Stimulated activated CD8-positive, alpha-beta memory T cell treated with anti-CD3 and anti-CD28 coated beads, Interleukin-4, amount 100 ng/mL, for 1 hour (primary cell): ENCODE measurements at places on chromosomes 7 and 10.

DNA sequence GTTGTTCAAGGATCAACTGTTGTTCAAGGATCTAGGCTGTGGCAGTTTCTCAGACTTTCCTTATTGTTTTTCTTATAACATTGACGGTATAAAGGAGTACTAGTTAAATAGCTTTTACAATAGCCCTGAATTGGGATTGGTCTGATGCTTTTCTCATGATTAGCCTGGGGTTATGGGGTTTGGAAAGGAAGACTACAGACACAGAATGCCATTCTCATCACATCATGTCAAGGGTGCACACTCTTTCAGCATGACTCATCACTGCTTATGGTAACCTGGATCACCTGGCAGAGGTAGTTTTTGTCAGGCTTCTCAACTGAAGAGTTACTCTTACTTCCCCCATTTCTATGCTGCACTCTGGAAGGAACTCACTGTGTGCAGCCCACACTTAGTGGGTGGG lies 194.2 kb upstream of the NPSR1 start:
- no peak for DNase-seq

GRCh38 chr10:76218035-76218434 lies 786.6 kb downstream of the LRMDA start:
- DNase-seq = no peak

DNA sequence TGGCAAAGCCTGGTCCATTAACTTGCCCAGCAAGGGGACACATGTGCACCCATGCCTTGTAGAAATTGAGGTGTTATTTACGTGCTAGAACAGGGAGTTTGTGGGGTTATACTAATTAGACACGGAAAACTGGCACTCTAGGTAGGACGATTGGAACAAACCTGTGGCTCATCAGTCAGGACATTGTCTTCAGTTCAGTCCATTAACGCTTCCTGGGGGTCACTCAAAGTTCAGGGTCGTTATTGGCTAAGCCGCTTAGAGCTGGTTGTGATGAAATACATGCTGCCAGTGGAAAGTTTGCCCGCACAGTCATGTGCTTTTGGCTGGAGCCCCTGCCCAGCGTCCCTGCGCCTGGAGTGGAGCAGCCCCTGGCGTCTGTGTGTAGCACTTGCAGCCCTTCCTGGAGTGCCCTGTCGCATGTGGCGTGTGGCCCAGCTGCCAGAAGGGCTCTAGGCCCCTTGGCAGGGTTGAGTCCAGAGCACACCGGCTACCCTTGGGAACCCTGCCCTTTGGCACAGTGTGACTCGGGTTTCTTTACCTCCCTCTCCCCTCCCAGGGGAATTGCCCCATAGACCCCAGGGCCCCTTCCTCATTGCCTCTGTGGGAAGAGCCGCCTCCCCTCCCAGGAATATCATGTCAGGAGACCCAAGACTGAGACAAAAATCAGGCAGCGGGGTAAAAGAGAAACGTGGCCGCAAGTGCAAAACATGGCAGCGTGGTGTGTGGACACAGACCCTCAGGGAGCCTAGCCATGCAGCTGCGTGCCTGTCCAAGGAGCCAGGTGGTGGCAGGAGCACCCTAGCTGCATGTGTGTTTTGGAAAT lies 9.8 kb downstream of the ZNF775 start:
- no peak for DNase-seq

DNA sequence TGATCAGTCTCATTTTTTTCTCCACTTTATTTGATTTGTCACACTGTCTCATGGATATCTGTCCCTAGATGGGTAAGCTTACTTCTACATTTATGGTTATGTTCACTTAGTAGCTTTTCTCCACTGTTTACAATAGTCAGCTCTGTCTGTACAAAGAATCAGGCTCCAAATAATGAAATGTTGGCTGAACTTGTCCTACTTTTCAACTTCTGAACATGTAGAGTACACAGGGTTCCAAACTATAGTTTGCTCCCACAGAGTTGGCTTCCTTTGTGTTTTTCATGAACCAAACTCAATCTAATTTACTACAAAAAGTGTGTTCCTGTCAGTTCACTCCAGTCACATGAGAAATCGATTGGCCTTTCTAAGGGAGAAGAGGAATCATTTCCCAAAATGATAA lies 175.0 kb downstream of the CCDC71L start:
- DNase-seq = no peak

DNA sequence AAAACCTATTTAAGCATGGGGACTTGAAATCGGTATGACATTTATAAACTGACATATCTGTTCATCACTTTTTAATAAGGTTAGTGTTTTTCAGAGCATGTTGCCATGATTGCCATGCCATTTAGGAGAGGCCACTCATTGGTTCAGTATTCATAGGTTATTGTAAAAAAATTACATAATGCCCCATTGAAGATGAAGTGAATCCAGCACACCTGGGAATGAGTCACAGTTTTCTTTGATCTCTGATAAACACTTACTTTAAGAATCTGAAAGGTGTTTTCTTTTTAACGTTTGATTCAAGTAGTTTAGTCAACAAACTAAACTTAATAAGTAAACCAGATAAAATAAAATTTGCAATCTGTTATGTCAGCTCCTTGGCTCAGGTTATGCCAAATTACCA lies 278.3 kb downstream of the ARL4A start:
- DNase-seq = no peak
